ENCODE measurements at places on chromosomes 3 and 15.

DNA sequence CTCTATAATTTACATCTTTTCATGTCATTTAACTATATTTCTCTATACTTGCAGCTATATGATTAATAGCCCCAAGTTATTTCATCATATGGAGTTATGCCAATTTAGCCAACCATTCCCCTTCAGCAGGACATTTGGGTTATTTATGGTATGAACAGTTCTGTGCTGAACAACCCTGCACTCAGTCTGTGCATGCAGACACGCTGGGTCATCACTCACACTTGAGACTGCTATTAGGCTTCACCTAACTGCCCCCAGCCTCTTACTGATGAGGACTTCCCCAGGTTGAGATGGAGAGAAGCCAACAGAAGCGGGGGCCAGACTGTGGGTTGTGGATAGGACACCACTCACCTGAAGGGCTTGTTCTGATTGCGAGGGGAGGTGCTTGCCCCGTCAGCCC is 7.3 kb downstream of the TADA3 start:
- no peak for DNase-seq

DNA sequence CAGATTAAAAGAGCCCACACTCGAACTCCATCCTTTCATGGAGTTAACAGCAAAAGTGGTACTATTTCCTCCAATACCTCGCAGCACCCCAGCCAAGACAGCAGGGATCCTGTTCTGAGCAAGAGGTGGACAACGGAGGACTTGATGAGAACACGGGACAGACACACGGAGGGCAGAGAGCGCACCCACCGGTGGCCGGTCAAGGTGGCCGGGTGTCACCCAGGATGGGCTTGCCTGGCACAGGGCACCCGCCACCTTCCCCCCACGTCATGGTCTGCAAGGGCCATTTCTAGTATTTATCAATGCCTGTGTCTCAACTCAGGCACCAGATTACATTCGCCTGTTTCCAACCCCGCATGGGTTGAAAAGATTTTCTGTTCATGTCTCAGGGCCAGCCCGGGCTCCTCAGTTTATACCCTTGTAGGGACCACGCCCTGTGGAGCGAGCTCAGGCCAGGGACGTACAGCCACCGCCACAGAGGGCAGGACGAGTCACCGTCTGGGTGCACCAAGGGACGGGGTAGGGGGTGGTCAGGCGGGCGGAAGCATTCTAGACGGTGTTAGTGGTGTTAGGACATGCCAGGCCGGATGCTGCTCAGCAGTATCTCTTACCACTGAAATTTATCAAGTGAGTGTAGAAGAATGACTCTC is 64.2 kb downstream of the CYFIP1 start:
- no peak for DNase-seq

- no peak for DNase-seq
Measured at GRCh38 chr3:51692980-51693395, 13.9 kb upstream of the GRM2 start.

DNA sequence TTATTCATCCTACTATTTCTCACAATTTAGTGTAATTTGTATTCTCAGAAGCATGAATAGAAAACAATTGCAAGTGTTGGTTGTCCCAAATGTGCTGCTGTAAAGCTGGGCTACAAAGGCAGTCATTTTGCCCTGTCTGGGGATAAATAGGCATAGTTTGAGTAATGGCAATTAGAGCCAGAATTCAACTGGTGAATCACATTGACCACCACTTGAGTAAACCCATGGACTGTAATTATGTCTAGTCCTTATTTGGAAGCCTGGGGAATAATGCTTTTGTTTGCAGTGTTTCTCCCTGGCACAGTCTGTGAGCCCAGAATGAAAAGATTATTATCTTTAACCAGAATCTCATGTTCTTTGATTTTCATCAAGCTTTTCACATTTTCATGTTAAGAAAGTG is 30.5 kb upstream of the CHL1 start:
- DNase-seq = no peak

DNA sequence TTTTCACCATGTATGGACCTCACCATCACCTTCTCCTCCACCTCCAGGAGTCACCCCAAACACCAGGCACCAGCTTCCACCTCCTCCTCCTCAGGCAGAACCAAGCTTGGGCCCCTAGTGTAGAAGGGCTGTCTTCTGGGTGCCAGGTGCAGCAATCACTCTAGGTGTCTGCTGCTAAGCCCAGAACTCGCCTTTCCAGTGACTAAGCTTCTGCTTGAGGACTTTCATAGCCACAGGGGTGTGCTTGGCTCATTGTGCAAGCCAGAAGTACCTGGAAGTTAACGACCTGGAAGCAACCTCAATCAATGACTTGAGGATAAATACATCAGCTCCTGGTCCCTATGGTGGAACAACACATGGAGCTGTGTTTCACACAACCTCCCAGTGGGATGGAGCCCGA is 49.8 kb upstream of the PXYLP1 start:
- no peak for DNase-seq

DNA sequence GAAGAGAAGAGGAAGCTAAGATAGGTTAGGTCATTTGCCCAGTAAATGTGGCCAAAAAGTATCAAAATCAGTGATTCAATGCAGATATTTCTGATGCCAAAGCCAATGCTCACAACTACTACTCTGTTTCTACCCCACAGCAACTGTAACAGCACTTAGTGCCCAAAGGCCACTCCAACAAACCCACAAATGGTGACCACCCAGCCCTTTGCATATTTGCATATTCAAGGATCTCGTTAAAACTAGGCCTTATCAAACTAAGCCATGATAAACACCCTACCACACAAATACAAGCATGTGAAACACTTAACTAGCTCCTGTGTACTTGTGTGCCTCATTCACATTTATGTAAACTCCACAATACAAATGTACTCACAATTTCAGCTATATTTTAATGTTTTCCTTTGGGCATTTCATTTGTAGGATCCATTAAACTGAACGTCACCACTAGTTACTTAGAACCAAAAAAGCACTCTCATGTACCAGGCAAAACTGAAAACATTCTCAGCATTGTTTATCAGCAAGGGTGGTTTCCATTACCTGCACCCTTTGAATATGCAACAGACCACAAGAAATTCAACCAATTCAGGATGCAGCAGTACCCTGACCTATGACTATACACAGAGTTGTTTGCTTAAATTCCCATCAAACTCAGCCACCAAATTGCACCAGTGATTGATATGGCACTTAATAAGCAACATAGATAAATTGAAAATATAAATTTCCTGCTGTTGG is 111.2 kb upstream of the STT3B start:
- no peak for DNase-seq

DNA sequence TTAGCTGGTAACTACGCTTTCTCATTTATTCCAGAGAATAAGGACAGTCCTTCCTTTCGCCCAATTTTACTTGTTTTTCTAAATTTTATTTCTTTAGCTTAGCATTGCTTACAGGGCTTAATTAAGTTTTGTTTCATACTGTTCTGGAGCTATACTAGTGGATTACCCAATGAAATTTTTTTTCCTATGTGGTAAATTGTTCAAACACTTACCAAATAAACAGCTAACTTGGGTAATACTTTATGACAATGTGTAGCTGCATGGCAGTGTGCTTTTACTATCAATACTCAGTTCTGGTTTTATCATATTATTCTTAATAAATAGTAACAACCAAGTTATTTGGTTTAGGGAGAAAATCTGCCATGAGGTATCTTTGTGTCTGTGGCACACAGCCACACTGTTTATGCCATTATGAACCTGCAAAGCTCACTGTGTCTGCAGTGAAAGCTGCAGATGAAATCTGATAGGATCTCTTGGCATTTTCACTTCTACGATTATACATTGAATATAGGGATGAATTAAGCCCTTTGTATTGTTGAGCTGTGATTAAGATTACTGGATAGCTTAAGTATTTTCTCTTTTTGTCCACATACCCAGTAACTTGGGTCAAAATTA is 37.2 kb downstream of the UBE2E2 start:
- DNase-seq = no peak

DNA sequence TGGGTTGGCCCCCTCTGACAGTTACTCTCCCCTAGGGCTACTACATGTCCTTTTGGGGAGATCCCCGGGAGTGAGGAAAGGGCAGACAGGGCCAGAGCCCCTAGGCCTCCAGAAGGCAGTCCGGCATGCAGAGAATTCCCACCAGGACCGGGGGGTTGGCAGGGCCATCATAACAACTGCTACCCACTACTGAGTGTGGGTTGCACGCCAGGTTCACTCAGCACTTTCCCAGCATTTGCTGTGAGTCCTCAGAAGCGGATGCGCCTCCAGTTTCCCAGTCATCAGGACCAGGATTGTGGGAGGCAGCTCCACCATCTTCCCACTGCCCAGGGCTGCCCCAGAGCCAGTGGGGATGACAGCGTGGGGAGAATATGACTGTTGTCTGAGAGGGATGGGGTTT is 51.2 kb upstream of the HERC1 start:
- no peak for DNase-seq

DNA sequence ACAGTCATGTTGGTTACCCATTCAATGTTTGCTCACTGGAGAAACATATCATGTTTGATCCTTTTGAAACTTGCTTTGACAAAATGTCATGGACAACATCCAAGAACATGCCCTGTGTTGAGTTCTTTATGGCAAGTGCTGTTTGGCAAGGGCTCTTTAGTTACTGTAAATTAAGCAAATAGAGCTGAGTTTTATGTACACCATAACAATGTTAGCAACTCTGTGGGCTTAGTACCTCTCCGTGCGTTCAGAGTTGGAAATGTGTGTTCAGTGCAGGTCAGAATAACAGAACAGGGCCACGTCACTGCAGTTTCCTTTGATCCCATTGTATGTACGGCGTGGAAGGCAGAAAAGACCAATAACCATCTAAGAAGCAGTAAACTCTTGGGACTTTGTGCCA is 132.5 kb downstream of the MYRIP start:
- no peak for DNase-seq

- no peak for DNase-seq
Measured at GRCh38 chr3:46517016-46517783, 19.4 kb downstream of the RTP3 start.

GRCh38 chr3:25338158-25338725 is 89.8 kb upstream of the RARB start:
- DNase-seq = no peak

DNA sequence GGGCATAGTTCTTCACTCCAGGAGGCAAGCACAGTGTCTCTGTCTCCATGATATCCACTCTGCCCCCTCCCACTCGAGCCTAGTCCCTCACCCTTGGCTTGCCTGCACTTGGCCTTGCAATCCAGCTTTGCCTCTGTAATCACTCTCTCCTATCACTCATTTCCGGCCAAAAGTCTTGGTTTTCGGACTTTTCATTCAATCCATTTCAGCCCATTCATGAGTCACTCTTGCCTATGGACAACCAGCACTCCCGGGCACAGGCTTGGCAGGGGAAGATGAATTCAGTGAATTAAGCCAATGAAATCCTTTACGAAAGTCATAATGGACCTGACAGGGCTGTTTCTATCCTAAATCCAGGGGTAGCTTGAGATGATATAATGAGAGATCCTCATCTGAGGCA is 21.7 kb downstream of the DAZL start:
- DNase-seq = no peak

DNA sequence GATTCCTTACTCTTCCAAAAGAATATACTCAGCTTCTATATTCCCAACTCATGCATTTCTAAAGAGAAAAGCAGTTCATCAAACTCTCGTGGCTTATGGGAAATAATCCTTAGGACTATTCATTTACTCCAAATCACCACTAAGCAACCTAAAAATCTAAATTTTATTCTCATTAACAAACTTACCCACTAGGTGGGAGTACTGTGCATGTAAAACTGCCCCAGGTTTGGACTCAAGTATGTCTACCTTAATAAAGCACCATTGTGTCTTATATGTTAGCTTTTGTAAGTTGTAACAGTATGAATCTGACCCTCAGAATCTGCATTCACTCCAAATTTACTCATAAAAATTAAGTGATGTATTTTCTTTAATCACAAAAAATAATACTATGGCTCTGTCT is 25.3 kb downstream of the RAD18 start:
- no peak for DNase-seq

DNA sequence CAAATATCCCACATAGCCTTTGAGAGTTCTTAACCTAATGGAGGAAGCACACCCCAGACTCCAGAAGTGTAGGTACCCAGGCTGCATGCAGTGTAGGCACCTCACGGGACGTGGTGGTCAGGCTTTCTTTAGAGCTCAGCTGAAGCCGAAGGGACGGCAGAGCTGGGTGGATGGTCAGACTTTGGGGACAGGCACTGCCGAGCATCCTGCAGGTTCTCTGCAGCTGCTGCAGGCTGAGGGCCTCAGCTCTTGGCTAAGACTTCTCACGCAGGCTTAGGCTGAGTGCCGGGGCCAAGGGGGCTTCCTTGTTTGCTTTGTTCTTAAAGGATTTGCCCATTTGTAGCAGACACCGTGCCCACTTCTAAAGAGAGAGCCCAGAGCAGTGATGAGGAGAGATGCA is 177.0 kb downstream of the RAB11A start:
- DNase-seq = no peak

- DNase-seq = no peak
Measured at GRCh38 chr3:172152874-172153273, 113.5 kb downstream of the FNDC3B start.

- DNase-seq = no peak
Measured at GRCh38 chr3:133115176-133115575, 77.0 kb downstream of the TMEM108 start.

DNA sequence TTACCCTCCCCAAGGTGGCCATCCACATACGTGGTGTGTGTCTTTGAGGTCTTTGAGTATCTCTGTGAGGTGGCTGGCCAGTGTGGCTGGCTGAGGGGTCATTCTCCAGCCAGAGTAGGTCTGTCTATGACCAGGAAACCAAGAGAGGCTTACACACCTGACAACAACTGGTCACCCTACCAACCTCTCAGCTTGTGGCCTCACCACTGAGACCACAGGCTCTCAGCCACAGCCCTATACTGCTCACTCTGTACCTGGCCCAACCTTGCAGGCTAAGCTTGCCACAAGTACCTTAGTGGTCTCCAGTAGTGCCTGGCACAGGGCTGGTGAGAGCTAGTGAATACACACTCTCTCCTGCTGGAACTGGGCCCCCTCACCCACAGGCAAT is 5.1 kb downstream of the HEMK1 start:
- DNase-seq = no peak

- no peak for DNase-seq
Measured at GRCh38 chr3:117282566-117282965, 573.0 kb downstream of the TUSC7 start.
